ENCODE measurements at places on chromosomes 6 and 20.
A peak's percentile ranks its signal among the peaks of the same experiment; 100 is the strongest.

GRCh38 chr6:56297022-56297989 is 49.9 kb upstream of the COL21A1 start:
- no peak for DNase-seq

- DNase-seq, result peak; percentile 88
Measured at GRCh38 chr20:63740627-63741353, 1.2 kb downstream of the SLC2A4RG start.

- no peak for DNase-seq
Measured at GRCh38 chr6:150878347-150879213, 13.1 kb downstream of the MTHFD1L start.

- no peak for DNase-seq
Measured at GRCh38 chr20:23391707-23392310, 29.5 kb downstream of the NAPB start.

GRCh38 chr20:10537850-10538480 is 102.9 kb downstream of the SLX4IP start:
- peak; percentile 75 for DNase-seq

GRCh38 chr6:92174398-92175073 is 1244.8 kb downstream of the EPHA7 start:
- DNase-seq, result no peak

GRCh38 chr6:129890701-129891100 is 29.6 kb upstream of the TMEM244 start:
- peak; percentile 21 for DNase-seq

GRCh38 chr6:79042088-79042798 is 35.8 kb downstream of the PHIP start:
- no peak for DNase-seq

DNA sequence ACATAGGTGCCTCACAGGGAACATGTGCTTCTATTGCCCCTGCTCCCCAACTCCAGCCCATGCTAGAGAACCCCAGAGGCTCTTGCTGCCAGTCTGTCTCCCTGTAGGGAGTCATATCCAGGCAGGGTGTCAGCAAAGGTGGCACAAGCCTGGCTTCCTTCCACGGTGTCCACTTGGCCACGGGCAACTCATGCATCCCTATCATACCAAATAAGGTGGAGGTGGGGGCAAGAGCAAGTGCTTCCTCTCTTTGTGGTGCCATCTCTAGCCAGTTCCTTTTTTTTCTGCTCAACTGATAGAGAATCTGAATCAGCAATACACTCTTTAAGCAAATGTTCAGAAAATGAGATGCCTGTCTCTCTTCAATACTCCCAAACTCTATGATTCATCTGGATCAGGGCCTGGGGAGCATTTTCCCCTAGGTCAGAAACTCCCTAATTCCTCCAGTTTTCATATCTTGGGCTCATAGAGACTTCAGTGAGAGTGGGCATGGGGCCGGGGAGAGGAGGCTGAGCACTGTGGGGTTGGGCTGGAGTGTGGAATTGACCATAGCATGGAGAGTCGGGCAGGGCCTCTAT is 105.1 kb upstream of the GPR6 start:
- no peak for DNase-seq

DNA sequence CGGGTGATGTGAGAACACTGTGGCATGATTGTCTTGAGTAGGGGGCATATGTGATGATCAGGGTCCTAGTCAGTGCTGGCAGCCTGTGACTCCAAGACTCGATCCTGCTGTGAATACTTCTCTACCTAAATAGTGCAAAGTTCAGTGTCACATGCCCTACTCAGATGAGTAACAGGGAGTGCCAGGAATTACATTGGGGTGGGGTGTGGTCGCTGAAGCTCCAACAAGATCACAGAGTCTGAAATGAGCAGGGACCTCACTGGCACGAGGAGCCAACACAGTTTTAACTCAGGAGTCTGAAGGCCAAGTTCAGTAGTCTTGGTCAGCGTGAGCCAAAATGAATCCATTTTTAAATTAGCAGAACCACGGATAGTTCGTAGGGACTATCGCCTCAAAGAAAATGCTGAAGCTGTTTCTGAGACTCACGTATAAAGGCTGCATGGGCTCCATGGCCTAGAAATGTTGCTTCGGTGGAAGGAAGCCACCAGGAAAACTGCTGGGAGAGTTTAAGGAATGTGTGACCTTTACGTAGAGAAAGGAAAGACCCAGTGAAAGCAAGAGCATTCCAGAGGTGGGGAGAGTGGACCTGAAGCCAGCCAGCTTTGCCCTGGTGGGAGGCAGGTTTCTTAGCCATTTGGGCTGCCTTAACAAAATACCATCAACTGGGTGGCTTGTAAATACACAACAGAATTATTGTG is 72.2 kb downstream of the RPP40 start:
- peak; percentile 9 for DNase-seq

DNA sequence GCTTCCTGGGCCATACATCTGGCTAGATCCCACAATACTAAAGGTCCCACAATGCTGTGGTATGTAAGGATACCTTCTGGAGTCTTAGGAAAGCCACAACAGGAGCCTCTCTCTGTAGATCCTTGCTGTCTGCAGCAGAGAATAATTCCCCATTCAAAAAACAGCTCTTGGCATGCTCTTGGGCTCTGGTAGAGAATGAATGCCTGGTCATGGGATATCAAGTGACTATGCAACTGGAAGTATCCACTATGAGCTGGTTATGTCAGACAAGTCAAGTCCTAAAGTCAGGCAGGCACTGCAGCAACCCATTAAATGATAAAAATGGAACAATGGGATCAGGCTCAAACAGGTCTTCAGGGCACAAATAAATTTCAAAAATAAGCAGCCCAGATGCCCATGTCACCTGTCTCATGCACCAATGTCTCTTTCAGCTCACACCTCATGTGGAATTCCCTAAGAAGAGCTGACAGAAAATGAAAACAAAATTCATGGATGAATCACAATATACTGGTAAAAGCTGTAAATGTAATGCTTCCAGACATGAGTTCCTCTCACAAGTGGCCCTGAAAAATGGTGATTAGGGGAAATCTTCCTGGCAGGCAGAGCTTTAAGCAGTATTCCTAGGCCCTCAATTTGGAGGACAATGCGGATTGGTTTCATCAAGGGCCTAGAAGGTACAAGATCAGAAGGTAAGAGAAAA is 4.3 kb downstream of the AK9 start:
- no peak for DNase-seq

DNA sequence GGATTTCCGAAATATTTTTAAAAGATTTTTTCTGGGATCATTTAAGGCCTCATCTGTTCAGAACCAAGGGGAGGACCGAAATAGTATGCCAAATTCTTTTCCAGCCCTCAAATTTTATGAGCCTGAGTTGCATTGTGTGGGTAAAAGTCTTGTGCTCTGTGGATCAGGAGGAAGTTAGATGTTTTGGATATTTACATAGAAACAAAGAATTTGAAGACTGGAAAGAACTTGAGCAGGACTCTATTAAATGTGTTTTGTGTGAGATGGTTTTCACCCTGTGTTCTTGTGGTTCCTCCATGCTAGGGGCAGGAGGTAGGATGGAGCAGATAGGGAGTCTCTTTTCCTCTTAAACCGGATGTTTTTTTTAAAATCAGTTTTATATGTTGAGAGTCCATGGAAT is 329.1 kb downstream of the LAMA2 start:
- peak; percentile 14 for DNase-seq

- DNase-seq, result no peak
Measured at GRCh38 chr6:54058236-54058635, 53.0 kb upstream of the MLIP start.

- DNase-seq, result peak; percentile 66
Measured at GRCh38 chr20:50478162-50478990, 31.8 kb upstream of the PTPN1 start.

DNA sequence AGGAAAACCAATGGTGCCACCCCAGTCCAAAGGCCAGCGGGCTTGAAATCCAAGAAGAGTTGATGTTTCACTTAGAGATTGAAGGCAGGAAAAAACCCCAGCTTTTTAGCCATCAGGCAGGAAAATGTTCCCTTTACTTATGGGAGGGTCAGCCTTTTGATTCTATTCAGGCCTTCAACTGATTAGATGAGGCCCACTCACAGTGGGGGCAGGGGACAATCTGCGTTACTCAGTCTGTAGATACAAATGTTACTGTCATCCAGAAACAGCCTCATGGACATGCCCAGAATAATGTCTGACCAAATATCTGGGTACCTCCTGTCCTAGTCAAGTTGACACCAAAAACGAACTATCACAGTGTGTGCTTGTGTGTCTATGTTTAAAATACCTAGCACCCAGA is 121.2 kb upstream of the KCNQ5 start:
- no peak for DNase-seq

DNA sequence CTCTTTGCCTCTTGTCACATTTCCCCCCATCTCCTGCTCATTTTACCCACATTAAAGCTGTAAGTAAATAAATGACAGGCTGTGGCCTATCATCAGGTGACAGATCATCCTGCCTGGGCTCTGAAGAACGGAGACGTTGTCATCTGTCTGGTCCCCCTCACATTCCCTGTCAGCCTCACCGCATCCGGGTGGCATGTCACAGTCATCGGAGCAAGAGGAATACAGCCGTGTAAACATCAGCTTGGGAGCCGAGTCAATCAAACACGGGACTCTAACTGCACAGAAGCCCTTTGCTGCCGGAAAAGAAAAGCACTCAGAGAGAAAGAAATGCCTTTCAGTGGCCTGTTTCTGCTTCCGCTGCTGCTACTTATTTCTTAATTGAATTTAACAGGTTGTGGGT is 371.9 kb upstream of the ID4 start:
- DNase-seq, result peak; percentile 50

GRCh38 chr6:108874470-108875160 is 26.4 kb downstream of the ARMC2 start:
- DNase-seq, result peak; percentile 52

GRCh38 chr20:41480054-41480770 is 113.6 kb upstream of the EMILIN3 start:
- DNase-seq, result no peak

- no peak for DNase-seq
Measured at GRCh38 chr6:11092668-11093375, 812 bp upstream of the SMIM13 start.

DNA sequence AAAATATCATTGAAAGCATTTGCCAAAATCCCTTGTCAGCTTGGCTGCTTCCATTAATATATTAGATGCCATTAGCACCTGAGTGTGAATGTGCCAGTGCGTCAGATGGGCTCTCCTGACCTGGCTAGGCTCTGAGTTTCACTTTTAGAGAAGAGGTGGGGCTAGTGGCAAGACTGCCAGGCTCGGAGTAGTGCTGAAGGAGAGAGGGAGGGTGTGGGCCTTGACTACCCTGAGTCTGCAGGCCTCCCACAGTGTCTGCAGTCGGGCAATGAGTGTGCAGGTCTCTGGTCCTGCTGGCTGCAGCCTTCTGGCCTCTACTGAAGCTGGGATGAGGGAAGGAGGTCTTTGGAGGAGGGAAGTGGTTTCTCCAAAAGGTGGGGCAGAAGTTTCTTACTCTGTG is 34.6 kb upstream of the PNPLA1 start:
- DNase-seq, result no peak

DNA sequence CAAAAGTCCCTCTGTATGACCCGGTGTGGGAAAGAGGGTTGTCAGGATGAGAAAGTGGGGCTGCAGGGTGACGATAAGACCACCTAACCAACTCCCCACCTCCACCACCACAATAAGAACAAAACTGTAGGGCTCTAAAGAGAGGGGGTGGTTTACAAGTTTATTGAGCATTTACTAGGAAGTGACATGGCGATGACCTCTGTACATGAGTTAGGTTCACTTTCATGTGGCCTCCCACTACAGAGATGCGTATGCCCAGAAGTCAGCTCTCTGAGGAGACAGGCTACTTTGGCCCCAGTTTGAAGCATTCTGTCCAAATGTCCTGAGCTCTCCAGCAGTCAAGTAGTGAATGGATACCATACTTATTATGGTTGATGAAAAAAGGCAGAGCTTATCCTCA is 28.7 kb upstream of the PI16 start:
- DNase-seq, result no peak

- peak; percentile 29 for DNase-seq
Measured at GRCh38 chr6:161583584-161583983, 309.7 kb upstream of the AGPAT4 start.

Data from fibroblast of skin of right biceps (primary cell).